Mammary epithelial cell (primary cell): ENCODE measurements at places on chromosomes 13 and 19. TPM values are rescaled to one million over a fixed set of nuclear protein-coding genes. Genes with fewer than 3 reads are reported as not detected.

LGALS14 gene
- total RNA-seq: not detected

F10 gene
- total RNA-seq: not detected in 2 replicates

LMO7 gene
- 20.2 and 26.4 TPM in 2 replicates for total RNA-seq

GPR4 gene
- total RNA-seq: not detected

DZIP1 gene
- total RNA-seq: 28.3 TPM

ZNF57 gene
- total RNA-seq: 7.7 and 8.8 TPM in 2 replicates

EPS8L1 gene
- 68.3 TPM for total RNA-seq

ARHGAP33 gene
- total RNA-seq: 0.33 TPM

STRN4 gene
- total RNA-seq: 59.2 TPM

PSPN gene
- total RNA-seq: 0.94 and 0.96 TPM in 2 replicates

ZNF610 gene
- 0.64 and 0.83 TPM in 2 replicates for total RNA-seq

TNFRSF19 gene
- 1.5 TPM for total RNA-seq

SIGLEC7 gene
- not detected for total RNA-seq

CGB3 gene
- not detected in 2 replicates for total RNA-seq

TTC9B gene
- not detected in 2 replicates for total RNA-seq

KLK15 gene
- not detected for total RNA-seq

RB1 gene
- total RNA-seq: 34.7 TPM

ANKLE1 gene
- 0.37 and 0.47 TPM in 2 replicates for total RNA-seq

IZUMO2 gene
- not detected for total RNA-seq

CLEC17A gene
- total RNA-seq: not detected in 2 replicates

ZSCAN1 gene
- total RNA-seq: not detected in 2 replicates

PDE4C gene
- 0.11 TPM in 1 of 2 replicates, not detected in the other for total RNA-seq

SPIB gene
- not detected for total RNA-seq

IL11 gene
- total RNA-seq: 1.3 TPM

ZNF154 gene
- 9.0 TPM for total RNA-seq

PSG7 gene
- not detected in 2 replicates for total RNA-seq
